ENCODE measurements at places on chromosomes 4 and X.

- DNase-seq, result no peak
Measured at GRCh38 chrX:97322401-97322800, 438.7 kb downstream of the RPA4 start.

GRCh38 chr4:67762086-67762485 lies 7.9 kb upstream of the GNRHR start:
- DNase-seq, result no peak

GRCh38 chr4:115275615-115276014 lies 162.2 kb upstream of the NDST4 start:
- peak; percentile 47 for DNase-seq

- DNase-seq, result peak; percentile 39
Measured at GRCh38 chr4:184361443-184361842, 112.9 kb downstream of the IRF2 start.

DNA sequence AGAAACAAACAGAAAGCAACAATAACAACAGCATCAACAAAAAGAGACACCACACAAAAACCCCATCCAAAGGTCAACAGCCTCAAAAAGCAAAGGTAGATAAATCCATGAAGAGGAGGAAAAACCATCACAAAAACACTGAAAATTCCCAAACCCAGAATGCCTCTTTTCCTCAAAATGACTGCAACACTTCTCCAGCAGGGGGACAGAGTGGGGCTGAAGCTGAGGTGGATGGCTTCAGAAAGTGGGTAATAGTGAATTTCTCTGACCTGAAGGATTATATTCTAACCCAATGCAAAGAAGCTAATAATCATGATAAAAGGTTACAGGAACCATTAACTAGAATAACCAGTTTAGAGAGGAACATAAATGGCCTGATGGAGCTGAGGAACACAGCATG lies 888.2 kb downstream of the RAB28 start:
- DNase-seq, result no peak

GRCh38 chrX:13923845-13924244 lies 105.8 kb downstream of the GEMIN8 start:
- no peak for DNase-seq

Data from inflammatory macrophage treated with lipopolysaccharide for 1 hour (primary cell).